Ureter (tissue), 1 donor: ENCODE measurements at places on chromosomes 12 and 14. TPM values are rescaled to one million over a fixed set of nuclear protein-coding genes. Genes with fewer than 3 reads are reported as not detected.

Gene SPATA7
- 15.9 TPM for total RNA-seq

Gene MAP1LC3B2
- not detected for total RNA-seq

Gene DBX2
- total RNA-seq = 0.73 TPM

Gene ERP27
- 122 TPM for total RNA-seq

Gene CELA1
- not detected for total RNA-seq

Gene RFX4
- total RNA-seq = not detected

Gene BEGAIN
- 4.2 TPM for total RNA-seq

Gene ACSS3
- total RNA-seq = 23.4 TPM

Gene KRT75
- total RNA-seq = not detected

Gene CLBA1
- total RNA-seq = 17.3 TPM

Gene KRT7
- 2,511 TPM for total RNA-seq

Gene CLEC1A
- total RNA-seq = 5.4 TPM

Gene B4GALNT3
- 11.7 TPM for total RNA-seq

Gene NFYB
- total RNA-seq = 26.8 TPM

Gene HEBP1
- 57.7 TPM for total RNA-seq

Gene C12orf50
- 0.10 TPM for total RNA-seq

Gene CDH24
- 3.7 TPM for total RNA-seq

Gene TMTC2
- 41.3 TPM for total RNA-seq

Gene AKT1
- total RNA-seq = 116 TPM

Gene LTBR
- total RNA-seq = 167 TPM

Gene THTPA
- 20.2 TPM for total RNA-seq

Gene TRIAP1
- total RNA-seq = 15.8 TPM

Gene INSM2
- not detected for total RNA-seq

Gene ITGB7
- total RNA-seq = 15.8 TPM

Gene RNF212B
- not detected for total RNA-seq

Gene DPF3
- total RNA-seq = 2.0 TPM

Gene IL22
- total RNA-seq = not detected

Gene AQP5
- total RNA-seq = 0.34 TPM

Gene CMTM5
- 1.1 TPM for total RNA-seq

Gene SERPINA12
- total RNA-seq = not detected

Gene SDR39U1
- total RNA-seq = 73.5 TPM

Gene GRIN2B
- total RNA-seq = 0.03 TPM

Gene GLS2
- 4.5 TPM for total RNA-seq

Gene SLCO1B1
- not detected for total RNA-seq

Gene CCDC38
- not detected for total RNA-seq

Gene PSMA6
- 173 TPM for total RNA-seq

Gene TRIM9
- total RNA-seq = 1.7 TPM

Gene FAIM2
- 6.2 TPM for total RNA-seq

Gene DDX51
- 28.7 TPM for total RNA-seq

Gene MYH7
- total RNA-seq = 2.1 TPM

Gene IFI27
- total RNA-seq = 62.6 TPM

Gene NELL2
- total RNA-seq = 8.1 TPM

Gene ESYT1
- total RNA-seq = 131 TPM

Gene RESF1
- total RNA-seq = 68.1 TPM

Gene AKAP3
- total RNA-seq = 4.2 TPM

Gene FAM181A
- total RNA-seq = not detected

Gene FSCB
- total RNA-seq = 0.49 TPM

Gene PRIM1
- total RNA-seq = 4.6 TPM
